Fibroblast of lung (primary cell): ENCODE measurements at places on chromosomes 16 and 17. TPM values are rescaled to one million over a fixed set of nuclear protein-coding genes. Genes with fewer than 3 reads are reported as not detected.

- no peaks in the 10 kb centered on the region for H3K27me3 ChIP-seq
- no peaks in the 10 kb centered on the region for H3K36me3 ChIP-seq
Observed at GRCh38 chr17:8991514-8992285, 26.2 kb upstream of the PIK3R5 start.

DNA sequence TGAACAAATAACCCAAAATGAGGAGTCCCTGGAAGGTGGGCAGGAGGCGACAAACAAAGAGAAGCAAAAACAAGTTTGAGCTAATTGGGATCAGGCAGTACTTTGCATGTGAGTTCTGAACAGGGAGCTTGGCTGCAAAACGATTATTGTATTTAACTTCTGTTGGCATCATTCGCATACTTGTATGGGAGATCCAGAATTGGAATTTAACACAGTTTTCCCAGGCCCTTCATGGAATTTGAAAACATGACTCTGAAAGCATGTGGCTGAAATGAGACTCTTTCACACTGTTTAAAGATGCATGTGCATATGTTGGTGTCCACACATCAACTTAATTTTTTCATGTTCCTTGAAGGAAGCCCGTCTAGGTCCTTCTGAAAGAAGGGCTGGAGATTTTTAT is 674.3 kb downstream of the WWOX start:
- no peaks in the 10 kb centered on the region for H3K36me3 ChIP-seq
- DNase-seq = no peak
- H3K4me1 ChIP-seq = no peaks in the 10 kb centered on the region
- no peak overlapping the region for H3K4me3 ChIP-seq
- no peak overlapping the region for H3K27ac ChIP-seq

ADGRG3 gene
- not detected in 2 replicates for total RNA-seq

GRCh38 chr16:76653390-76654026 is 376.3 kb downstream of the CNTNAP4 start:
- no peak overlapping the region for H3K4me3 ChIP-seq
- peak; percentile 13 for DNase-seq
- no peaks in the 10 kb centered on the region for H3K36me3 ChIP-seq
- no peak overlapping the region for H3K27ac ChIP-seq
- no peaks in the 10 kb centered on the region for H3K4me1 ChIP-seq
- H3K27me3 ChIP-seq = no peaks in the 10 kb centered on the region

ABHD15 gene
- 5.6 and 11.9 TPM in 2 replicates for total RNA-seq

SLFN14 gene
- not detected in 2 replicates for total RNA-seq

GRCh38 chr17:59914274-59914854 is 21.4 kb downstream of the RPS6KB1 start:
- peaks cover 4% of the 10 kb centered on the region for H3K36me3 ChIP-seq
- no peaks in the 10 kb centered on the region for H3K4me1 ChIP-seq
- no peaks in the 10 kb centered on the region for H3K27me3 ChIP-seq
- H3K27ac ChIP-seq = no peak overlapping the region
- no peak overlapping the region for H3K4me3 ChIP-seq

SLC5A11 gene
- under 0.01 TPM in 1 of 2 replicates, not detected in the other for total RNA-seq

GRCh38 chr17:37240381-37240780 is 135.4 kb upstream of the C17orf78 start:
- no peaks in the 10 kb centered on the region for H3K27me3 ChIP-seq
- H3K4me1 ChIP-seq = peaks cover 3% of the 10 kb centered on the region
- no peak overlapping the region for H3K4me3 ChIP-seq

MYH13 gene
- not detected in 2 replicates for total RNA-seq

DNA sequence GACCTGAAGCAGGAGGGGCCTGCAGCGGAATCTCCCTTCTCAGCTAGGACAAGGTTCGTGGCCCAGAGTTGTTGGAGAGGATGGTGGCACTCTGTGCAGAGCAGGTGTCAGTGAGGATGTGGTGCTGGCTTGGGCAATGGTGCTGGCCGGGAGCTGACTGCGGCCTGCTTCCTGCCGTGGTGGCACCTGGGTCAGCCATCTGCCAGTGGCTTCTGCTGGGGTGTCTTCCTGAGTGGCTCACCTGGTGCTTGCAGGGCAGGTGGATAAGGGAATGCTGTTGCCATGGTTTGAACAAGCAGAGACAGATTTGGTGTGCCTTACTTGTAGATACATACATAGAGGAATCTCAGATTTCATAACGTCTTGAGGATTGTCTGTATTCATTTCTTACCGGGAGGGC is 69.6 kb downstream of the SEC14L1 start:
- peaks cover 44% of the 10 kb centered on the region for H3K36me3 ChIP-seq
- no peak for DNase-seq
- H3K4me1 ChIP-seq = peaks cover 2% of the 10 kb centered on the region

DNA sequence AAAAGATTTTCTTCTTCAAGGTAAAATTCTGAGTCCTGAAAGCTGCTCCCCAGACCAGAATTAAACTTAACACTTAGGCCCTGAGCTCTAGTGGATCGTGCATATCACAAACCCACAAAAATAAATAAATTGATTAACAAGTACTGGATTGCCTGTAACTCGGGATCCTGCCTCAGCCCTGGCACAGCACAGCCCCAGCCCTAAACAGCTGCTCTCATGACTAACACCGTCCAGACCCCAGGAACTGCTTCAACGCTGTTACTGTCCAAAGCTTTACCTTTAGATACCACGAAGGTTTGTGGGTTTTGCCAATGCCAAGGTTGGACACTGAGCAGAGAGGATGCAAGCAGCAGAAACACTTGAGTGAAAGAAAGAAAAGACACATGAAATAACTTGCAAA is 172.5 kb downstream of the COPRS start:
- no peaks in the 10 kb centered on the region for H3K36me3 ChIP-seq
- DNase-seq = peak; percentile 30
- no peak overlapping the region for H3K27ac ChIP-seq
- no peaks in the 10 kb centered on the region for H3K27me3 ChIP-seq

DNA sequence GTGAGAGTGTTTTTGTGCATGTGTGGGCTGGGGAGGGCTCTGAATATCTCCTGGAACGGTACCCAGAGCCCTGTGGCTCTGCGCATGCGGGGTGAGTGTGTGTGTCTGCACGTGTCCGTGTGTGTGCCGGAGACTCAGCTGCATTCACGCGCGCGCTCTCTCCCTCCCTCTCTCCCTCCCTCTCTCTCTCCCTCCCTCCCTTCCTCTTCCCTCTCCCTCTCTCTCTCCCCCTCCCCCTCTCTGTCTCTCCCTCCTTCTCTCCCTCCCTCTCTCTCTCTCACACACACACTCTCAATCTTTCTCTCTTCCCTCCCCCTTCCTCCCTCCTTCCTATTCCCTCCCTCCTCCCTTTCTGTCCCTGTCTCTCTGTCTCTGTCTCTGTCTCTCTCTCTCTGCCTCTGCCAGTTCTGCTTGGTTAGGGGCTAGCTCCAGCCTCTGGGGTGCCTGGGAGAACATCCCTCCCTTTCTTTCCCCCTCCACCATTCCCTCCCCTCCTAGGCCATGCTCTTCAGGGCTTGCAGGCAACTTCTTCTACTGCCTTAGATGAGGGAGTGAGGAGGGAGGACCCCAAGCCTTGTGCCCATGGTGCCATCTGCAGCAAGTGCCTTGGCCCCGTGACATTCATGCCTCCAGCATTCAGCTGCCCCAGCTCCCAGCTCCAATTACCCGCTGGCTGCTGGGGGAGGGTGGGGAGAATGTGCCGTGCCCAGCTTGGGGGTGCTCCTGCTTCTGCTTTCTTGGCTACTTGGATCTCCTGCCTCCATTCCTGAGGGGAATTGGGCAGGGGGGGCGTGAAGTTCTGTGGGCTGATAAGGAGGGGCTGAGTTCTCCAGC is 6.4 kb downstream of the THRA start:
- no peaks in the 10 kb centered on the region for H3K27me3 ChIP-seq
- H3K27ac ChIP-seq = peak overlapping the region; percentile 30
- H3K4me1 ChIP-seq = peaks cover 42% of the 10 kb centered on the region
- peak overlapping the region; percentile 37 for H3K4me3 ChIP-seq

RAB26 gene
- total RNA-seq = 0.51 and 2.0 TPM in 2 replicates

KRTAP9-4 gene
- not detected in 2 replicates for total RNA-seq

- no peak overlapping the region for H3K4me3 ChIP-seq
- H3K27me3 ChIP-seq = no peaks in the 10 kb centered on the region
- peaks cover 3% of the 10 kb centered on the region for H3K36me3 ChIP-seq
- H3K27ac ChIP-seq = no peak overlapping the region
- DNase-seq = no peak
Observed at GRCh38 chr17:16129441-16130205, 85.7 kb downstream of the NCOR1 start.

KRTAP1-1 gene
- total RNA-seq = not detected in 2 replicates

GRCh38 chr17:36813957-36814563 is 123.2 kb upstream of the LHX1 start:
- no peaks in the 10 kb centered on the region for H3K36me3 ChIP-seq
- no peak overlapping the region for H3K4me3 ChIP-seq
- peaks cover 10% of the 10 kb centered on the region for H3K27me3 ChIP-seq
- no peak for DNase-seq
- no peaks in the 10 kb centered on the region for H3K4me1 ChIP-seq

- DNase-seq = peak; percentile 76
- H3K27ac ChIP-seq = peak overlapping the region; percentile 49
- H3K4me3 ChIP-seq = no peak overlapping the region
- H3K36me3 ChIP-seq = no peaks in the 10 kb centered on the region
Observed at GRCh38 chr17:72514891-72515290, 394.1 kb downstream of the SOX9 start.

DNA sequence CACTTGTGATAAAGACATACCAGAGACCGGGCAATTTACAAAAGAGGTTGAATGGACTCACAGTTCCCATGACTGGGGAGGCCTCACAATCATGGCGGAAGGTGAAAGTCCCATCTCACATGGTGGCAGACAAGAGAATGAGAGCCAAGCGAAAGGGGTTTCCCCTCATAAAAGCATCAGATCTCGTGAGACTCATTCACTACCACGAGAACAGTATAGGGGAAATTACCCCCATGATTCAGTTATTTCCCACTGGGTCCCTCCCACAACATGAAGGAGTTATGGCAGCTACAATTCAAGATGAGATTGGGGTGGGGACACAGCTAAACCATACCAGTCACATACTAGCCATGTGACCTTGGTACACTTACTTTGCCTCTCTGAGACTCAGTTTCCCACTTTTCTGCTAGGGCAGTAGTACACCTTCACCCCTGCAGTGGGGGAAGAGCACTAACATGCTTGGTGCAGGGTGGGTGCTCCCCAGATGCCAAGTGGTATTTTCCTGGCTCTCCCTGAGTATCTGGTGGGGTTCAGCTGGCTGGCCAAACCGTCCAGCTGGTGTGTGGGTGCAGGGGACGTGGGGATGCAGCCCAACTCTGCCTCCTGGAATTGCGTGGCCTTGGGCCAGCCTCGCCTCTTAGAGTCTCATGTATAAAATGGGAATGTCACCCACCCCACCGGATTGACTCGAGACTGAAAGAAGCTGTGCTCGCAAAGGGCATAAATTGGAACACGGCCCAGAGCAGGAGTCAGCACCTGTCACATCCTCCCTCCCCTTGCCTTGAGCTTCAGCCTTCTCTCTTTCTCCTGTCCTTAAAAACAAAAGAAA is 364.1 kb downstream of the CPPED1 start:
- no peak overlapping the region for H3K27ac ChIP-seq
- no peak overlapping the region for H3K4me3 ChIP-seq
- no peaks in the 10 kb centered on the region for H3K4me1 ChIP-seq
- DNase-seq = no peak
